Cardiac atrium fibroblast (primary cell): ENCODE measurements at places on chromosomes 2 and 18. TPM values are rescaled to one million over a fixed set of nuclear protein-coding genes. Genes with fewer than 3 reads are reported as not detected.

The CCT4 gene
- 95.9 and 112 TPM in 2 replicates for total RNA-seq

The BARD1 gene
- 2.9 and 9.9 TPM in 2 replicates for total RNA-seq

The MAP2 gene
- total RNA-seq, result 2.6 and 3.4 TPM in 2 replicates

The COBLL1 gene
- 0.36 and 3.7 TPM in 2 replicates for total RNA-seq

The DTNA gene
- 0.54 and 2.4 TPM in 2 replicates for total RNA-seq

The EPAS1 gene
- 244 and 341 TPM in 2 replicates for total RNA-seq

The CRIM1 gene
- total RNA-seq, result 347 and 414 TPM in 2 replicates

The CKAP2L gene
- 0.72 and 1.1 TPM in 2 replicates for total RNA-seq

The HOXD8 gene
- total RNA-seq, result not detected in 2 replicates

The IL1F10 gene
- total RNA-seq, result not detected in 2 replicates

The FER1L5 gene
- under 0.01 TPM in 2 replicates for total RNA-seq

The RGPD3 gene
- total RNA-seq, result 0.32 and 0.90 TPM in 2 replicates

The GAD1 gene
- not detected in 2 replicates for total RNA-seq

The TMEM169 gene
- 0.65 TPM in 1 of 2 replicates, not detected in the other for total RNA-seq

The FZD7 gene
- 3.2 and 6.0 TPM in 2 replicates for total RNA-seq

The TXNDC2 gene
- total RNA-seq, result 0.32 TPM in 1 of 2 replicates, not detected in the other

The SLC9A4 gene
- not detected in 2 replicates for total RNA-seq

The MC5R gene
- total RNA-seq, result not detected in 2 replicates

The IL18RAP gene
- total RNA-seq, result under 0.01 TPM in 1 of 2 replicates, not detected in the other

The GALNT14 gene
- not detected in 2 replicates for total RNA-seq

The EFR3B gene
- total RNA-seq, result 0.18 and 0.97 TPM in 2 replicates

The HES6 gene
- total RNA-seq, result 0.72 and 1.6 TPM in 2 replicates
